ENCODE measurements at places on chromosomes 13 and 19.

- DNase-seq: peak; percentile 31
Measured at GRCh38 chr19:43789029-43789428, 8.3 kb upstream of the KCNN4 start.

DNA sequence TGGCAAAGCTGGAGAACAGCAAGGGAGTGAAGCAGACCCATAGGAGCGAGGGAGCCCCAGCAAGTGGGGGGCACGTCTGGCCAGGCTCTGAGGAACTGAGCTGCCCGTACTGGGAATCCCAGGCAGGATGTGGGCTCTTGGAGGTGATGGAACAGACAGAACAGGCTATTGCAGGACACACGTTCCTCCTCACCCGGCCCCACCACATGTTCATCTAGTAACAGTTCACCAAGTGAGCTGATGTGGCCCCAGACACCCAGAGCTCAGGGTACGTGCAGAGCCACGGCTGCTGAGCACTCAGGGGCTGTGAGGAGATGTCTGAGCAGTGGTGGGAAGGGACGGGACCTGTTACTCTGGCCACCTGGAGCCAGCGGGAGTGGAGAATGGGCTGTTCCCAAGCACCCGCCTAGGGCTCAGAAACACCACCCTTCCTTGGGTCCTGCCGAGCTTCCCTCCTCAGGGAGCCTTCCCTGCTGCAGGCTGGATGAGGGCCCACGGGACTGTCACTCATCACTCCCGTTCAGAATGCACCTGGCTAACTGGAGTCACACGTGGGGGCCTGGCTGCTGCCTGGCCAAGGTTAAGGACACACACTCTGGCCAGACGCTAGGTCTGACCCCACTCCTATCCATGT is 18.4 kb downstream of the ELL start:
- no peak for DNase-seq

DNA sequence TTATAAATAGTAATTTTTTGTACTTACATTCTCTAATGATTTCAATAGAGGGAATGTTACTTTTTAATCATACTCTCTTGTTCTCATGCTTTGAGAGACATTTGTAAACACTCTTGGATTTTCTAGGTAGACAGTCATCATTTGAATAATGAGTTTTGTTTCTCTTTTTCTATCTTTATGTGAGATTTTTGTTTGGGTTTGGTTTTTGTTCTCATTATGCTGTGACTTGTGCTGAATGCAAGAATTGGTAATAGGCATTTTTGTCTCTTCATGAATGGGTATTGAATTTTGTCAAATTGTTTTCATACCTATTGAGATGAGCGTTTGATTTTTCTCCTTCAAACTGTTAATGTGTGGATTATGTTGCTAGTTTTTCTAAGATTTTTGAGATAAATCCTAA is 56.8 kb upstream of the GPR183 start:
- no peak for DNase-seq

DNA sequence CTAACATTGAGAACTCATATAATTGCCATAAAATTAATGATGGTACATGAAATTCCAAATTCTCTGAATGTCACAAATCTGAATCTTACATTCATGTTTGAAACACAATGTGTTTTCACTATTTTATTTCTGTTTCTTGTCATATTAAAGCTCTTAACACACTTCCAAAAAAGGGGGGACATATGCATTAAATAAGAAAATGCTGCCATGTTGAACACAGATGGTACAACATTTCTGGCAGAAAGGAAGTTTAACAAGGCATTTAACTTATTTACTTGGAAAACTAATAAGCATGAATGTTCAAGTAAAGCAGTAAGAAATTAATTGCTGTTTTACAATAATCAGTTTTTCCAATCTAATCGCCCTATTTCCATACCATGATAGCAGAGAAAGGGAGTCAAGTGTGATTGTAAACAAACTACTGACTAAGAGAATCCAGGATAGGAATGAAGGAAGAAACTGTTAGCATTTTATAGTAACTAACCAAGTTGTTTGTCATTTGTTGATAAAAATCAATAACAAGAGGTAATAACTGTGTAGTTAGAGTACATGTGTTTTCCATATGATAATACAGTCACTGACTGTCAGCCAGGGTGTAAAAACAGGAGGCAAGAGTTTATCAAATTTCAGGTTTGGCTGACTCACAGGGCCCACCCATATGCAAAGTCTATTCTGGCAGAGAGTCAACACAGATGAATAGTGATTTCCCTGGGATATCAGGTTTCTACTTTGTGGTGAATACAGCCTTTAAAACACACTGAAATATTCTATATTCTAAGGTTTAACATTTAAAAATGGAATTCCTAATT is 5.7 kb upstream of the FOXO1 start:
- DNase-seq: no peak

- no peak for DNase-seq
Measured at GRCh38 chr13:29763436-29764180, 86.8 kb downstream of the UBL3 start.

- no peak for DNase-seq
Measured at GRCh38 chr19:51356159-51356801, 9.9 kb downstream of the ETFB start.

DNA sequence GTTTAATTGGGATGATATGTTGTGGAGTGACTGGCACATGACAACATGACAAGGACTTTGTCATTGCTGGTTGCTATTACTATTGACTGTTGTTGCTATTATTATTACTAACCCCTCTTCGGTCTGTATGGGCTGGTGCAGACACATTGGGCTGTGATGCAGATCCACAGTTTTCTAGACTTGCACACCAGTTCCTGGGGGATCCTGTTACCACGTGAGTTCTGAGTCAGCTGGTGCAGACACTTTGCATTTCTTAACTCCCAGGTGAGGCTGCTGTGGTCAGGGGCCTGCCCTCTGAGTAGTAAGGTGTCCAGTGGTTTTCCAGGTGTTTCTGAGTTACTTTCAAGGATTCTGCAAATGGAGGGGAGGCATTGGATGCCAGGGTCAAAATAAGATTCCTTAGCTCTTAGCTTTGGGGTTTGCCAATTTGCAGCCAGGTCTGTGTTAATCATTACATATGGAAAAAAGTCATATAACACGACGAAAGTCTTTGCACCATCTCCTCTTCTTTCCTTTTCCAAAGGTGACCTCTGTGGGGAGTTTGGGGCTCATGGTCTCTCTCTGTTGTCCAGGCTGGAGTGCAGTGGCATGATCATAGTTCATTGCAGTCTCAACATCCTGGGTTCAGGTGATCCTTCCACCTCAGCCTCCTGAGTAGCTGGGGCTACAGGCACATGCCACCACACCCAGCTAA is 19.3 kb downstream of the BICRA start:
- no peak for DNase-seq

GRCh38 chr13:31996601-31997000 is 35.0 kb upstream of the FRY start:
- DNase-seq: no peak

- no peak for DNase-seq
Measured at GRCh38 chr19:55196803-55197202, 12.5 kb downstream of the PTPRH start.

GRCh38 chr19:13052447-13053175 is 50.0 kb downstream of the LYL1 start:
- DNase-seq: no peak

DNA sequence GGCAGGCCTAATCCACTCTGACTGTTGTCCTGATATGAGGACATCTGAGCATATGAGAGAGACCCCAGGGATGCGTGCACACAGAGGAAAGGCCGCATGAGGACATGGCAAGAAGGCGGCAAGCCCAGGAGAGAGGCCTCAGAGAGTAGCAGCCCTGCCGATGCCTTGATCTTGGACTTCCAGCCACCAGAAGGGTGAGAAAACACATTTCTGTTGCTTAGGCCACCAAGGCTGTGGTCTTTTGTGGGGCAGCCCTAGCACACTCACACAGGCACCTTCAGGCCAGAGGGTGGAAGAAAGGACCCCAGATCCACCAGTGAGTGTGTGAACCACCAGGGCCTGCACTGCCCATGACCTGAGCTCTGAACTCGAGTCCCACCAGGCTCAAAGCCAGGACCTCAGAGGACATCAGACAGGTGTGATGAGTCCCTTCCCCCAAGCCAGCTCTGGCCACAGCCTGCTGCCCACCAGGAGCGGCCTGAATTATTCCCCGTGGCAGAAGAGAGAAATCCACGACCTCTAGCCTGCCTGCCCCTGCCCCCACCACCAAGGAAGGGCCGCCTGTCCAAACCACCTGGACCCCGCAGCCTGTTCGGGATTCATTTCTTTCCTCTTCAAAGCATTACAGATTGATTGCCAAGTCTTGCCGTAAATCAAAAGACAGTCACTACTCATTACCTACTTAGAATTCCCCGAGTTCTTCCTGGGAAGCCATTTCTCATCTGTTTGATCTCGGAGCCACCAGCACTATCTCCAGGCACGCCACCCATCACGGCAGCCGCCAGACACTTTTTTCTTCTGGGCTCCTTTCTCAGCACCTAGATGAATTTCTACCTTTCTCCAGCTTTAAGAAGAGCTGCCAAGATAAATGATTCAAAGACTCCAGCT is 72.2 kb downstream of the CEBPG start:
- no peak for DNase-seq

GRCh38 chr13:44257796-44258195 is 115.8 kb upstream of the SERP2 start:
- no peak for DNase-seq

DNA sequence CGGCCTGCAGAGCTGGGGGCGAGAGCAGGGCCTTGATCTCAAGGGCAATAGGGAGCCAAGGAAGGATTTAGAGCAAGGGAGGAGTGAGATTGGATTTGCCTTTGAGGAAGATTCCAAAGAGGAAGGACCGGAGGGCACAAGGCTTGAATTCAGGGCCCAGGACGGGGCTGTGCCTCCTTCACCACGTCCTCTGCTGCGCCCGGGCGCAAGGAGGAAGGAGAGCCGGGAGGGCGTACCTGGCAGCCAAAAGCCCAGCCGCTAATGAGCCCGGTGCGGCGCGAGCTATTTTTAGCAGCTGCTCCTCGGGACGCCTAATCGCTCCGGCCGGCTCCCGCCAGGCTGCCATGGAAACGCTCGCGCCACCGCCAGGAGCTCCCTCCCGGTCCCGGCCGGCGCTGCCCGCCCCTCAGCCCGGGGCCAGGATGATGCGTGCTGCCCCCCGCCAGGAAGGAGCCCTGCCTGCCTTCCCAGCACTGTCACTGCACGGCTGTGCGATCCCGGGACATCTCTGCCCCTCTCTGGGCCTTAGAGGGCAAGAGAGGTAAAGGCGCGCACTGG is 31.3 kb downstream of the TINCR start:
- no peak for DNase-seq

DNA sequence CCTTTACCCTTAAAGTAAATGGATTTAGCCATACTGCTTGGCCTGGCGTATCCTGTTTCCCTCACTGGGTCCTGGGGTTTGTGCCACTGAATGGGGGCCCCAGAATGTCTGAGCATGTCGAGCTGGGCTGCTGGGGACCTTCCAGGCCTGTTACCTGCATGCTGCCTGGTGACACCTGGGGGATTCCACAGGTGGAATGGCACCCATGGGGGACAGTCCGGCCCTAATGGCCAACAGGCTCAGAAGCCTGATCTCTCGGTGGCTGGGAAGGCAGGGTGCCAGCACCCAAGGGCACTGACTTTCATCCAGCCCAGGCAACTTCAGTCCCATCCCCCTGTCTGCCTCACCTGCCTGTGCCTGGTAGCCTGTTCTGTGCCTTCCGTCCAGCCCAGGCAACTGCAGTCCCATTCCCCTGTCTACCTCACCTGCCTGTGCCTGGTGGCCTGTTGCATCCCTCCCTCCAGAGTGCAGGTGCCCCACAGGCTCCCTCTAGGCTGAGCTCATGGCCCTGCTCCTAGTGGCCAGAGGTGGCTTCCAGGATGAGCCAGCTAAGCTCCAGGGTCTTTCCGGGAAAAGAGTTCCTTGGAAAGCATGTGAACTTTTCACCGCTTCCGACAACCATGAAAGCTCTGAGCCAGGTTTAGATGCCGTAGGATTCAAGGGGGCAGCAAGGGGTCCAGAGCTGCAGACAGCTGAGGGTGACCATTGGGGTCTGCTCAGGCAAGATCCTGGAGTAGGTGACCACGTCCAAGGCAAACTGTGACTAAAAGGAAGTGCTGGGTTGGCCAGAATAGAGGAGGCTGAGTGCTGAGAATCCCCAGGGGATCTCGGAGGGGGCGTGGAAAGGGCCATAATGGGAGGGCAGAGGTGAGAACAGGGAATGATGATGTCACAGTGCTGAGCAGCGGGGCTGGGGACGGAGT is 30.3 kb upstream of the ZNF492 start:
- no peak for DNase-seq

DNA sequence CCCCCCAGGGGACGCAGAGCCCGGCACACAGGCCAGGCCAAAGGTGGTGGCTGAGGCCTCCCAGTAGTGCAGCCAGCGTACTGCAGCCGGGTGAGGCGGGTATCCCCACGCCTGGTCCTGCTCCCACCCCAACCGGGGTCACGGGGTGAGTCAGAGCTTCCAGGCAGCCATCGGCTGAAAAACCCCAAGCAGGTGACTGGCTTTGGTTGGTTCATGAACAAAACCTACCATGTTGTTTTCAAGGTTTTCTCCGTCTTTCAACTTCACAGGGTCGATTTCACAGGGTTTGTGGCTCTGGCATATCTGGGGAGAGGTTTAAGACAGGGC is 42.1 kb upstream of the C13orf46 start:
- DNase-seq: no peak

DNA sequence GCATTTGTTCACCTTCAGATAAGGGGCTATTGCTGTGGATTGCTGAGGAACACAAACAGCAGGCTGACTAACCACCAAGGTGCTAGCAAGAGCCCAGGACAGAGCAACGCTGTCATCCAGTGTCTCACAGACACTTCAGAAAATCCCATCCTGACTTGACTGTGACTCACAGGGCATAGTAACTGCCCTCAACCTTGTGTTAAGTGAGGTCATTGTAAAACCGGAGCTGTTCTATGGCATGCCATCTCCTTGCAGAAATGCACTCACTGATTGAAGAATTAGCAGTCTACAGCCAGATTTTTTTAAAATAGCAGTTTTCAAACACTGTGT is 51.1 kb downstream of the TNFRSF19 start:
- no peak for DNase-seq

- DNase-seq: no peak
Measured at GRCh38 chr19:54523403-54523802, 20.8 kb downstream of the LAIR2 start.

- no peak for DNase-seq
Measured at GRCh38 chr13:109314101-109314500, 472.3 kb downstream of the IRS2 start.

DNA sequence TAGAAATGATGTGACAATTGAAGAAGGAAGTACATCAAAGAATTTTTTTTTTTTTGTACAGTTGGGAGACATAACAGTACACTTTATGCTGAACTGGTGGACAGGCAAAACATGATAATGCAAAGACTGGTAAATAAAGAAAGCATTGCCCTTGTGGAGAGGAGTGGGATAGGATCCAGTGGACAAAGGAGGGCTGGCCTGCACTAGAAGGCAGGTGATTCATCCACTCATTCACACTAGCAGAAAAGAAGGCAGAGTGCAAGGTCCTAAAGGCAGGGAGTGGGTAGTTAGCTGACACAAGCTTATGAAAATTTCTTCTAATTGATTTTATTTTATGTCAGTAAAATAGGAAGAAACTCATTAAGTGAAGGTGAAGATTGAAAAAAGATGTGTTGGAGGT is 17.6 kb upstream of the NALCN start:
- DNase-seq: no peak

DNA sequence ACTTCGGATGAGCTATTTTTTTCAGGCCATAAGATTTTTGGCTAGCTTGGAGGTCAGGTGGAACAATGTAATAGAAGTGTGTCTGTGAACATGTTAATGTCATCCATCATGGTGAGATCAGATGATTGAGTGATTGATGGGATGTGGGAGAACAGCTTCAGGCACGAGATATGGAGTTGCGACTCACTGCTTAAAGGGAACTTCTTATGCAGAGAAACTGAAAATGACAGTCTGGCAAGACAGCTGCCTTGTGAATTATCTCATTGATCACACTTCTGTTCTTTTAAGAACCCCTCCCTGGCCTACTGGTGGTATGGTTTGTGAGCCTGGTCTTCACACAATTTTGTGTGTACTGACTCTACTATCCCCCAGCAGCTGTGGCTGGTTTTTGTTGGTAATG is 96.0 kb downstream of the OLFM4 start:
- no peak for DNase-seq
